ENCODE measurements at places on chromosomes 6 and 20.

- no peak for DNase-seq
Measured at GRCh38 chr20:37839955-37840354, 63.0 kb upstream of the VSTM2L start.

DNA sequence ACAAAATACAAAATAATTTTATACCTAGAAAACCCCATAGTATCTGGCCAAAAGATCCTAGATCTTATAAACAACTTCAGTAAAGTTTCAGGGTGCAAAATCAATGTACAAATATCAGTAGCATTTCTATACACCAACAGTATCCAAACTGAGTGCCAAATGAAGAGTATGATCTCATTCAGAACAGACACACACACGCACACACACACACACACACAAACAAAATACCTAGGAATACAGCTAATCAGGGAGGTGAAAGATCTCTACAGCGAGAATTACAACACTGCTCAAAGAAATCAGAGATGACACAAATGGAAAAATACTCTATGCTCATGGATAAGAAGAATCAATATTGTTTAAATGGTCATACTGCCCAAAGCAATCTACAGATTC, 49.2 kb downstream of the TOMM6 start:
- DNase-seq, result no peak

GRCh38 chr6:39021041-39021440, 27.5 kb upstream of the GLP1R start:
- DNase-seq, result no peak

GRCh38 chr20:57448764-57449354, 57.7 kb downstream of the RBM38 start:
- DNase-seq, result no peak

- no peak for DNase-seq
Measured at GRCh38 chr6:91608428-91608827, 1021.6 kb upstream of the MAP3K7 start.

GRCh38 chr20:33401184-33401920, at the start of gene CDK5RAP1:
TSS of gene CDK5RAP1 (minus strand) at chr20:33401519. CDS start at chr20:33397064, 4,455 bp downstream.
- DNase-seq, result peak; percentile 82

DNA sequence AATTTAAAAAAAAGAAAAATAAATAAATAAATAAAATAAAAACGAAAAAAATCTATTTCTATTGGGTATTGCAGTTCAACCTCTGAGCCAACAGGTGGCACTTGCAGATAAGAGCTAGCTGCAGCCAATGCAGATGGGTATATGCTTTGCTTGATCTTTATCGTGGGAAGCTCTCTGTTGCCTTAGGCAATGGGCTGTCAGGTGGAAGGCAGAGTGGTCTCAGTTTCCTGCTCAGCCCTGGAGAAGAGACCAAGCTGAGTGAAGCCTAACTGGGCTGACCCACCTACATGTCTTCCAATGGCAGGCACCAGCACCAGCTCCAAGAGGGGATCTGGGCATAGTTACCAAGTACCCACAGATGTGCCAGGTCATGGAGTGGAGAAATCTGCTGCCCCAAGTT, 95.0 kb downstream of the AK9 start:
- peak; percentile 5 for DNase-seq

GRCh38 chr6:116373300-116373699, 2.6 kb downstream of the DSE start:
- DNase-seq, result no peak

GRCh38 chr20:23139524-23139923, 53.4 kb upstream of the CD93 start:
- no peak for DNase-seq

DNA sequence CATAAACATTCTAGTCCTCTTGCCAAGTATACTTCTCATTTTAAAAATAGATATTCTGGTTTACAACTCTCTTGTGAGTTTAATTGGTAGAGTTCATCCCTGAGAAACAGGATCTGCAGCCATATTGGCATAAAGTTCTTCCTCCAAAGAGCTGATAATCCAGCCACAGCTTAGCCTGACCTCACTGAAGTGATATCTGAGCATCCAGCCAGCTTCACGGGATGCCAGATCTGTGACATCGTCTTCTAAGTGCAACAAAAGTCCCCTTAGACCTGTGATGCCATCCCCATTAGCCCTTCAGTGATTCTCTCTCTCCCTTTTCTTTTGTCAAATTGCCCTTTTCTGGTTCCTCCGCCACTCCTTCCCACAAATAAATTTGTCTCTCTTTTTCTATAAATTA, 180.6 kb upstream of the STXBP5 start:
- no peak for DNase-seq

GRCh38 chr20:20594171-20594530, 118.3 kb downstream of the RALGAPA2 start:
- no peak for DNase-seq

DNA sequence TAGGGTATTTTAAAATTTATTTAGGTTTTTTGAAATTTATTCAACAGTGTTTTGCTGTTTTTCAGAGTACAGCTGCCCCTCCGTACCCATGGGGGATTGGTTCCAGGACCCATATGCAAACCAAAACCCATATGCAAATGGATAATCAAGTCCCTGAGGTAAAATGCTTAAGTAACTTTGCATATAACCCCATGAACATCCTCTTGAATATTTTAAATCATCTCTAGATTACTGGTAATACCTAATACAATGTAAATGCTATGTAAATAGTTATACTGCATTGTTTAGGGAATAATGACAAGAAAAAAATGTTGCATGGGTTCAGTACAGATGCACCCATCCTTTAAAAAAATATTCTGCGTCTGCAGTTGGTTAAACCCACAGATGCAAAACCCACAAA, 547.9 kb upstream of the CDH4 start:
- no peak for DNase-seq

DNA sequence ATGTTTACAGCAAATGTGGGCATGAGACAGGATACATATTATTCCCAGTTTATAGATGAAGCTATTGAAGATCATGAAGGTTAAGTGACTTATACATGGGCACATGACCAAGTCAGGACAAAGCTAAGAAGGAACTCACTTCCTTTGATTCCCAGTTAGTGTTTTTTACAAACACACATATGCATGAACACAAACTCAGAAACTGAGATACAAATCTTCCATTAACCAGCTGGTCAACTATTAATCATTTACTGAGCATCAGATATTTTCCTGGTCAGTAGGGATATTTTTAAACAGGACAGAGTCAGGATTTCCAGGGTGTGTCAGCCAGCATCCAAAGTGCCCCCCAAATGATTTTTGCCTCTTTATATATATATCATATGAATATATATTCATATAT, 222.2 kb downstream of the OGFRL1 start:
- DNase-seq, result no peak

DNA sequence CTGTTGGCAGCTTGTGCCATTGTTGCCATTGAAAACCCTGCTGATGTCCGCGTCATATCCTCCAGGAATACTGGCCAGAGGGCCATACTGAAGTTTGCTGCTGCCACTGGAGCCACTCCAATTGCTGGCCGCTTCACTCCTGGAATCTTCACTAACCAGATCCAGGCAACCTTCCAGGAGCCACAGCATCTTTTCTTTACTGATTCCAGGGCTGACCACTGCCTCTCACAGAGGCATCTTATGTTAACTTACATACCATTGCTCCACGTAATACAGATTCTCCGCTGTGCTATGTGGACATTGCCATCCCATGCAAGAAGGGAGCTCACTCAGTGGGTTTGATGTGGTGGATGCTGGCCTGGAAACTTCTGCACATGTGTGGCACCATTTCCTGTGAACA, 221.8 kb upstream of the FAM83B start:
- DNase-seq, result no peak

GRCh38 chr6:165487950-165488349, 175.1 kb downstream of the PDE10A start:
- DNase-seq, result no peak

- no peak for DNase-seq
Measured at GRCh38 chr6:13177664-13178063, 150.7 kb downstream of the TBC1D7 start.

DNA sequence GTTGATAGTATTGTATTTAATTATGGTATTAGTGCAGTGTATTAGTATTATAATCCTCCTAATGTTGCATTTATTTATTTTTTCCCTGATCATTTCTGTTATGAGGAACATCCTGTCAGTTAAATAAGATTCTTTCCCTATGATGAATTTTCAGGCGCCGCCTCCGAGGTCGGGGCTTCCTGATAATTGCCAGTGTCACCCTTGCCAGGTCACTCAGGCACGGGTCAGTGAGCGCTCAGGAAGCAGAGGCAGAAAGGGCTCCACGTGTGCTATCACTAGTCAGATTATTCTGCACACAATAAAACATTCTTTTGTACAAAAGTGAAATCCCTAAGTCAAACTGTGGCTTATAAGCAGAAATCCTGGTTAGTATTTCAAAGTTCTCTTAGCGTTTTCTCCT, 64.8 kb downstream of the TSHZ2 start:
- DNase-seq, result no peak

GRCh38 chr20:22966787-22967464, 68.2 kb upstream of the SSTR4 start:
- DNase-seq, result no peak

GRCh38 chr6:159829526-159829925, 29.4 kb downstream of the PNLDC1 start:
- DNase-seq, result no peak

DNA sequence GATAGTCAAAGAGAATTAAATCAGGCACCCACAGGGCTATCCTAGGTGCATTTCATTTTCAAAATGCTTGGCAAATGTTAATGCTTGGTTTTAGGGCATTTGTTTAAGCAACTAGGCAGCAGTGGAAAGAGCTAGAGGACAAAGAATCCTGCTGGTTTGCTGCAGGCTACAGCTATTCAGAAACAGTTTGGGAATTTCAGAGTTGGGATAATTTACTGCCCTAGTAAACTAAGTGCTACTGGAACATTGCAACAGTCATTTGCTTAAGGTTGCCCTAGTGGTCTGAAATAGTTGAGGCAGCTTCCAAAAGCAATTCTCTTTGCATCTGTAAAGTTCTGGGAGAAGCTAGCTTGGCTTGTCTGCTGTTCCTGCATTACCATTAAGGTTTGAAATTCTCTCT, 312.7 kb downstream of the LAMA2 start:
- no peak for DNase-seq

DNA sequence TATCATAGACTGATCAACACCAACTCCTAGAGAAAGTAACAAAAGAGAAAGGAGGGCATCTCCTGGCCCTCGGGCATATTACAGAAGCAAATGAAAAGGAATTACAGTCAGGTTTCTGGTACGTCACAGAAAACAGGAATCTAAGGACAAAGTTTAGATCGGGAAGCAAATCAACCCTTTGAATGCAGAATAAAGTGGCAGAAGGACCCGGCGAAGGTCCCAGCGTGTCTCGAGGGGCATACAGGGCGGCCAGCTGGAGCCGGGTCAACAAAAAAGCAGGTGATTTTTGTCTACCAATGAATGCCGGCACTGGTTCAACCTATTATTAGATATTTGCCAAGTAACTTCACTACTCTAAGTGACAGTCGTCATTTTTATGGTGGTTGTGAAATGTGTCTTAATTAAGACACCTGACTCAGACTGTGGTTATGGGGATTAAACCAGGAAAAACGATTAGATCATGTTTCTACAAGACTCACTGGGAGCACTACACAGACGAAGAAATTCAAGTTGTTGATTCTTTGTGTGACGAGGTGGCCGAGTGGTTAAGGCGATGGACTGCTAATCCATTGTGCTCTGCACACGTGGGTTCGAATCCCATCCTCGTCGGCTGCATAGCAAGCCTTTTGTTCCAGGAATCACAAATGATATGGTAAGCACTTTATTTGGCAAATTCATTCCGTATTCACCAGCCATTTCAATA, 12.4 kb upstream of the ZSCAN9 start:
- peak; percentile 75 for DNase-seq

GRCh38 chr20:58740356-58741308, 48.0 kb downstream of the NPEPL1 start:
- DNase-seq, result no peak

GRCh38 chr20:40291493-40292135, 397.4 kb downstream of the MAFB start:
- DNase-seq, result no peak

GRCh38 chr20:56429502-56429901, 17.4 kb downstream of the CASS4 start:
- peak; percentile 57 for DNase-seq

DNA sequence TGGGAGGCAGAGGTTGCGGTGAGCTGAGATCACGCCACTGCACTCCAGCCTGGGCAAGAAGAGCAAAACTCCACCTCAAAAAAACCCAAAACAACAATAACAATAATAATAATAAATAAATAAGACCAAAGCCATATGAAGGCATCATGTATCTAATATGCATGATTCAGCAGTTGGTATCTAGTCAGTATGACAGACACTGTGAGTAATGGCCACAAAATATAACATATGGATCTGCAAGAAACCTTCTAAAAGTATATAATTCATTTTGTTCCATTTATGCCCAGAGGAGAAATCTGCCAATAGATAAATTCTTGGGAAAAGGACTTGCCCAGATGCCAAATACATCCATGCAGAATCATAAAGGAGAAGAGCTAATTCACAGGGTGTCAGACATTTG, 252.3 kb downstream of the BTBD9 start:
- DNase-seq, result no peak

- DNase-seq, result peak; percentile 37
Measured at GRCh38 chr20:63737945-63738686, 1.5 kb upstream of the SLC2A4RG start.

GRCh38 chr6:15077006-15077405, 168.9 kb upstream of the JARID2 start:
- no peak for DNase-seq

GRCh38 chr6:13436399-13437217, 50.8 kb downstream of the GFOD1 start:
- DNase-seq, result no peak

DNA sequence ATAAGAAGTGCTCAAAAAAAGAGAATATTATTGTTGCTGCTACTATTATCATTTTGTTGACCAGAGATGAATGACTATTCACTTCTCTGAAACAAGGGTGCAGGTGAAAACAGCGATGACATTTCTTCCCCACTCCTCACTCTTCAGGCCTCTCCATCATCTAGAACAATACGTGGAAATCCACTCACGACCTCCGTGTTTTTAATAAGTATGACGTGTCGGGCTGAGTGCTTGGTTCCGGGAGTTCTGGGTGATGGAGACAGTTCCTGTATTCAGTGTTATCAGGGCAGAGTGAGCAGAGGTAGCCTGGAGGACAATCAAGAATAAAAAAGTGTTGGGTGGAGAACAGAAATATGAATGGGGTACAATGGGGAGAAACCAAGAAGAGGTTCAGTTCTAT, 130.0 kb upstream of the ZNF217 start:
- DNase-seq, result no peak

Data from activated naive CD8-positive, alpha-beta T cell treated with anti-CD3 and anti-CD28 coated beads, Interleukin-2, amount 50 U/mL, for 24 hours (primary cell).